ENCODE measurements at places on chromosomes 5 and 9.

DNA sequence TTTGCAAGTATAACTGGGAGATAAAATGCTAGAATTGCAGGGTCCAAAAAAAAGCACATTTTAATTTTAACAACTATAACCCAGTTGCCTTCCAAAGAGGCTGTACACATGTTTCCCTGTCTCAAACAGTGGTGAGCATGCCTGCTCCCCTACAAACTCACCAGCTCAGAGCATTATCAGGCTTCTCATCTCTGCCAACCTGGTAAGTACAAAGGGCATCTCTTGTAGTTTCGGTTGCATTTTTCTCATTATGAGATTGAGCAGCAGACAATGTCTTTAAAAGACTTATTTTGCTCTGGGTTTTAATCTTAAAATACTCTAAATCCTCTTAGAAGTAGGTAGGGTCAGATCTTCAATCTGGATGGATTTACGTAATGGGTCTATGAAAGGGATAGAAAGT lies 107.1 kb upstream of the MSX2 start:
- no peak for DNase-seq

DNA sequence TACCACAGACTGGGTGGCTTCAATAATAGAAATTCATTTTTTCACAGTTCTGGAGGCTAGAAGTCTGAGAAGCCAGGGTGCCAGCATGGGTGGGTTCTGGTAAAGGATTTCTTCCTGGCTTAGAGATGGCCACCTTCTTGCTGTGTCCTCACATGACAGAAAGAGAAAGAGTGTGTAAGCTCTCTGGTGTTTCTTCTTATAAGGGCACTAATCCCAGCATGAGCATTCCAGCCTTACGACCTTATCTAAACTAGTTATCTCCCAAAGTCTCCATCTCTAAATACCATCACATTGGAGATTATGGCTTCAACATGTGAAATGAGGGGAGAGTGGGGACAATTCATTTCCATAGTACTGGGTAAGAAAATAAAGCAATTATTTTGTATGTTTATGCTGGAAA lies 226.5 kb upstream of the TUSC1 start:
- DNase-seq, result no peak

DNA sequence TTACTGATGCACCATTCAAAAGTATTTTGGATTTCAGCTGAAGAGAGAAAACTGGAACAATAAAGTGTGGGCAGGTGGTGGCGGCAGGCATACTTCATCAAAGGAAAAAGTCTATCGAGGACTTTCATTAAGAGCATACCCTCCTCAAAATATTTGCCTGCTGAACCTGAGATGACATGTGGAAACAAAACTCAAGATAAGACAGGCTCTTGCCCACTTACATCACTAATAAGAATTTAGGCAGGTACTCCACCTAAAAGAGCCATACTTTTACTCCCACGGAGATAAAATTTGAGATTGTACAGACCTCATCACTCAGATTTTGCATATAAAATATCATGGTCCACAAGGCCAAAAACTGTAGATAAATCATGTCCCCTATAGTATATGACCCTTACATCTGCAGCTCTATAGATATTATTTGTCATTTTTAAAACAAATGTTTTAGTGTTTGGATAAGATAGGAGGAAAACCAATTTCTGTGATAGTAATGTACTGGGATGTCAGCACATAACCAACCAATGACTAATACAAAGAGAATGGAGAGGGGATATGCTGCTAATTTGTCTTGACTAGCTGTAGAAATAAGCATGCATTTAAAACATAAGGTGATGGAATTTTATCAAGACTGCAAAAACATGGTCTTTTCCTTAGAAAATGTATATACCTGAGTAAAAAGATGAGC lies 730.6 kb upstream of the ZNF608 start:
- no peak for DNase-seq

DNA sequence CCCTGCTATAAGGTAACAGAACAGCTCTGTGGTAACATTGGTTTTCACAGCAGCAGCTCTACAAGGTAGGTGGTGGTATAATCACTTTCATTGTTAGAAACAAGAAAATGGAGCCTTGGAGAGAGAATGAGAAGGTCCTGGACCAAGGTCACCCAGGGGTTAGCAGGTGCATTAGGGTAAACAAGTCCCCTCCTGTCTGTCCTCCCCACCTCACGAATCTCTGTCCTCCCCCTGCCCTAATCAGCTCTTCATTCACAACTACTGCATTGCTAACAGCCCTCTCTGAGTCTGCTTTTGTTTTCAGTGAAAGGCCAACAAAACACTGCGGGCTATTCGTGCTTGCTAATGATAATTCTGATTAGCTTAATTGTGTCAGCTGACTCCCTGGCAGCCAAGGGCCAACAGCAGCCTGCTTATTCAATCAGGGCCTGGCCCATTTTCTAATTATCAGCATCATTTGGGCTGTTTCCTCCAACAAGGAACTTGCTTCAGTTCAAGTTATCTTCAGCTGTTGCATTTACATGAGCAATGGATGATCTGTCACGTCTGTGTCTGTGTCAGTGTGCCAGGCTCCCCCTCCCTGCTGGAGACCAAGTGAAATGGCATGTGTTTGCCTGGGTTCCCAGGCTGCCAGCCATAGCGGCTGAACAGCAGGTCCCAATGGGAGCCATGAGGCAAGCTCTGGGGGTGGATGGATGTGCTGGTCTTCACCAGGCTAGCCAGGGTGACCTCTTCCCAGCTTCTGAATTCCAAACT lies 56.7 kb upstream of the EQTN start:
- no peak for DNase-seq

GRCh38 chr9:135065804-135066203 lies 21.7 kb upstream of the OLFM1 start:
- DNase-seq, result no peak

GRCh38 chr5:84487963-84488362 lies 103.3 kb upstream of the EDIL3 start:
- no peak for DNase-seq

- DNase-seq, result no peak
Observed at GRCh38 chr9:129472651-129473102, 148.2 kb downstream of the C9orf50 start.

GRCh38 chr5:157253547-157253946 lies 12.4 kb upstream of the CYFIP2 start:
- no peak for DNase-seq

- no peak for DNase-seq
Observed at GRCh38 chr9:27353166-27353473, 56.2 kb upstream of the EQTN start.

GRCh38 chr9:113519426-113520108 lies 56.0 kb downstream of the RGS3 start:
- no peak for DNase-seq

GRCh38 chr9:134243778-134244467 lies 79.6 kb upstream of the RNU6ATAC start:
- no peak for DNase-seq

DNA sequence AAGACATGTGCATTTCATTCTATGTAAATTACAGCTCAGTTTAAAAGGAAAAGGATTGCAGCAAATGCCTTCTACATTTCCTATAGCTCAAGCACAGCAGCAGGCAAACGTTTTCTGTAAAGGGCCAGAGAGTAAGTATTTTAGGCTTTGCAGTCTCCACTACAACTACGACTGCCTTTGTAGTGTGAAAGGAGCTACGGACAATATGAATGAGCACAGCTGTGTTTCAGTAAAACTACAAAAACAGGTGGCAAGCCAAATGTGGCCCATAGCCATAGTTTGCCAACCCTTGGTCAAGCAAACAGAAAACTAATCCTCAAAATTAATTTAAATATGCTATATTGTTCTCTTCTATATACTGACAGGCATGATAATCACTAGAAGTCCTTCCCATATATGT lies 7.2 kb downstream of the PTBP3 start:
- DNase-seq, result no peak

DNA sequence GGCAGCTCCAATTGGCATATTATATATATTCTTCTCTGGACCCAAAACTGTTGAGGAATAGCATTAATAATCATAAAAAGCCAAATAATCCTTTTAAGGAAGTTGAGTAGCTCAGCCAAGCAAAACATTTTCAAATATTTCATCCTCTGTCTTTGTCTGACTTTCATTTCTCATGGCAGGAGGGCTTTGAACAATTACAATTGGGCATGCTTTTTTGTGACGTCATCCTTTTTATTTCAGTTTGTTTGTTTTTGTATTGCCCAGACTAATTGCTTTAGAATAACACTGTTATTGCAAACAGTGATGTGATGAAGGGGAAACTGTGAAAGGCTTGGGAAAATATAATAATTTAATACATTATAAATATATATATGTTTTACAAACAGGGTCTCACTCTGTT lies 65.2 kb upstream of the MAP1B start:
- DNase-seq, result no peak

GRCh38 chr5:178940569-178941360 lies at the start of gene ZNF454:
ZNF454 (plus strand) TSS chr5:178941198; CDS start chr5:178942792, 1,594 bp downstream.
- no peak for DNase-seq

DNA sequence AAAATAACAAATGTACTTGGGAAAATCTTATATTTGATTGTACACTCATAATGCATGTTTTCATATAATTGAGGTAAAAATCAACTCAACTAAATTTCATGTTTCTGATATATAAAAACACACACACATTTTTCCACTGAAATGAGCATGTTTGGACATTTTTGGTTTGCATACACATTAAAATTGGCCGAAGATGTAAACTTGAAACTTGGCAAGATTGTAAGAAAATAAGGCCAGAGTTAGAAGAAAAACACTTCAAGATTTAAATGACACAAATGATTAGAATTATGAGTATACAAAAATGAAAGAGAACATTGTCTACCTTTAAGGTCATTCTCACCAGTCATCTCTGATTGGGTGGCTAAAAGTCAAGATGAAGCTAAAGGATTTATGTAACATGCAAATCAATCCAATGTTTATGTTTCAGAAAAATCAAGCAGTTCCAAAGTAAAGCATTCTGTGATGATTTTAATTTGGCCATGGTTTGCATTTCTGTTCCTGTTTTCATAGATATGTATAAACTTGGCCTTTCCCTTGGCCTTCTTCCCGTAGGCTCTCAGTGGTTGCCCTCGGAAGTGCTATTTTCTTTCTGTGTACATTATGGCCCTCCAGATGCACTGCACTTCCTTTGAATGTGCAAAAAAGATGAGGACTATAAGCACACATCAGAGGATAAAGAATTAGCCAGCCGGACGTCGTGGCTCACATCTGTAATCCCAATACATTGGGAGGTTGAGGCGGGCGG lies 1105.4 kb upstream of the DMAC1 start:
- no peak for DNase-seq

- no peak for DNase-seq
Observed at GRCh38 chr9:90097237-90097636, 492.4 kb downstream of the GADD45G start.

- no peak for DNase-seq
Observed at GRCh38 chr5:593511-593910, 18.6 kb upstream of the CEP72 start.

- DNase-seq, result no peak
Observed at GRCh38 chr9:26807161-26807560, 85.4 kb downstream of the CAAP1 start.

DNA sequence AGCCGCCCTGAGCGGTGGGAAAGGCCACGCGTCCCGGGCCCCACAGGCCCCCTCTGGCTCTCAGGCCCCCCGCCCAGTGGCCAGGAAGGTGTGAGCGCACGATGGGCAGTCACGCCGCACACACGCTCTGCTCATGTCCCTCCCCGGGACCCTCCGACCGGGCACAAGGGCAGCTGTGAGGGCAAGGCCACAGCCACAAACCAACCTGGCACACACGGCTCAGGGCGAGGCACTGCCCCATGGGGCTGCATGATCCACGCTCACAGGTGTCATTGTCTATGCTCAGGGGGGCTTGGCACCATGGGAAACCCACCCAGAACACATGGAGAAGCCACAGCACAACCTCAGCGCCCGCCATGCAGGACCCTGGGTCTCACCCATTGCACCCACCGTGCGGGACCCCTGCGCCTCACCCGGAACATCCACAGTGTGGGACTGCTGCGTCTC lies 51.3 kb downstream of the SLC12A7 start:
- no peak for DNase-seq

Measured in stimulated activated CD8-positive, alpha-beta memory T cell treated with anti-CD3 and anti-CD28 coated beads, Interleukin-7, amount 100 ng/mL, for 1 hour (primary cell).